BE2C (cell line): ENCODE measurements at places on chromosomes 7 and 10.

- DNase-seq = no peak
Observed at GRCh38 chr10:131571346-131571745, 259.8 kb upstream of the TCERG1L start.

GRCh38 chr10:3477683-3478082, 305.1 kb upstream of the PITRM1 start:
- DNase-seq = no peak

DNA sequence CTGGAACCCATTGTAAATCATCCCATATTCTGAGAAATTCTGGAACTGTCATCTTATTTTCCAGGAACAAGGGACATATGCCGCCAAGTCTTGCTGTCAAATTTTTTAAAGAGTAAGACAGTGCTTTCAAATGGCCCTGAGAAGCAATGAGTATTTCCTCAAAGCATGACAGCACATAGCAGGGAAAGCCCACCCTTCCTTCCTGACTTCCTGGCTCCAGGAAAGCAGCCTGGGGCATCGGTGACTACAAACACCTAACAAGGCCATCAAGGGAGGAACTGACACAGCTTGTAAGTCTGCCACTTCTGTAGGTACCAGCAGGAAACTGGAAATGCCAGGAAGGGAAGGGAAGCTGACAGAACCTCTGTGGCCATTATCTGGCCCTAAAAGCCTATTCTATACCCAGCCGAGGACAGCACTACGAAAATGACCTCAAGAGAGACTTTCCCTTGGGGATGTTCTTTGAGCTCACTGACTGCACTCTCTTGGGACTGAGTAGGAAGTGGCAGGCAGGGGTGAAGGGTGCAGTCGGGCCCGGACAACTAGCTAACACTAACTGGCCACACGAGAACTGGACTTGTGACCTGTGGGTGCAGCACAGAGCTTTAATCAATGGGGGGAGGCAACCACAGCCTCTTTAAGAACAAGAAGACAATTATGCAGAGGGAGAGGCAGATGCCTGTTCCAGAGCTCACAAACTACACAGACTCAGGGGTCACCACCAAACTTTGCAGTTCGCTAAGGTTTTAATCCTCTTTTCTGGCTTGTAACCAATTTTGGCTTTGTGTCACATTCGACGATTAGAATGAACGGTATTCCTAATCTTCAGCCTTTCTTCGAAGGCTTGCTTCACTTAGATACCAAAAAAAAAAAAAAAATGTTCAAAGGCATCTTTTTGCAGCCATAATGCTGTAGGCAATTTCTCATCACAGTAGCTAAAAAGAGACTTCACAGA, 52.0 kb downstream of the GRB10 start:
- no peak for DNase-seq

GRCh38 chr7:67823345-67823744, 826.7 kb downstream of the TYW1 start:
- peak; percentile 58 for DNase-seq

DNA sequence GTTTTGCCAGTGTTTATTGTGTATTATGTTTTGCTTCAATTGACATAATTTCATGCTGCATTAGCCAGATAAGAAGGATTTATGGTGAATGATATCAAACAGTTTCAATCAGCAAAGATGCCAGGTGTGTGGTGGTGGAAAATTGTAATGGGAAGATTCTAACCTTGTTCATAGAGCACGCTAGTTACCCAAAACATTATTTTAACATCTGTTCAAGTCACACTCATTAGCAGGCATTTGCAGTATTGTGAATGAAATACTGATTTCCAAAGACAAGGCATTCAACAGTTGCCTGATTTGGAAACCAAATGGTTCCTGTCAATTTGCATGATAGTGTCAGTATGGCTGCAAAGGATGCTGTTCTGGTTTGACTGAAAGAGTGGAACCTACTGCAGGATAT, 129.7 kb downstream of the EPC1 start:
- DNase-seq = no peak

GRCh38 chr7:97107192-97107800, 10.2 kb upstream of the SDHAF3 start:
- DNase-seq = no peak

GRCh38 chr10:74425456-74426001, 274.5 kb downstream of the ADK start:
- no peak for DNase-seq

DNA sequence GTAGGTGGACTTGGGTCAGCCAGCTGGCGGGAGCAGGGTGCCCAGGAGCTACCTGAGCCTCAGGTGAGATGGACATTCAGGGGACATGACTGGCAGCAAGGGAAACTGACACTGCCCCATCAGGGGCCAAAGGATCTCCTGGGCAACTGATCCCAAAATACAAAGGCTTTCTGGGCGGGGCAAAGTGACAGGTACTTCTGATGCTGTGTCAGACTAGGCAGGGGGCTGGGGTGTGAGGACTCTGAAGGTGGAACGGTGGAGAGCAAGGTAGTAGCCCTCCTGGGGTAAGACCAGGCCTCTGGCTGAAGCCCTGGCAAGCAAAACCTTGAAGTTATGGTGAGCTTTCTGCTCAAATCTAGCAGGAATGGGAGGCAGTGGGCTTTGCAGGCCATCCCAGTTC, 4.4 kb downstream of the OPN4 start:
- DNase-seq = no peak

DNA sequence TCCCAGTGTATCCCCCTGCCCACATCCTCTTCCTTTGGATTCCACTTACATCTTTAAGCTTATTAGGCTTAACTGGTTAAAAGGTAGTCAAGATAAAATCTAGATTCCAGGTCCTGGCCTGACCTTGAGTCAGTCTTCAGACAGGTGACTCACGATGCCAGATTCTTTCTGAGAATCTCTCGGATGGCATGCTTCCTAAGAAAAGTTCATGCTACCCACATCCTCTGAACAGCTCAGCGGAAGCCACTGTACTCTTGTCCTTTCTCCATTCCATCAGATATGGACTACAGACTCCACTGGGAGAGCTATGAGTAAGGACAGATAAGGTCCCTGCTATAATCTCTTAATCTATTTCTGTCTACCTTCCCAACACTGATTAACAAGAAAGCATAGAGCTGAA, 43.4 kb downstream of the DNMBP start:
- no peak for DNase-seq

DNA sequence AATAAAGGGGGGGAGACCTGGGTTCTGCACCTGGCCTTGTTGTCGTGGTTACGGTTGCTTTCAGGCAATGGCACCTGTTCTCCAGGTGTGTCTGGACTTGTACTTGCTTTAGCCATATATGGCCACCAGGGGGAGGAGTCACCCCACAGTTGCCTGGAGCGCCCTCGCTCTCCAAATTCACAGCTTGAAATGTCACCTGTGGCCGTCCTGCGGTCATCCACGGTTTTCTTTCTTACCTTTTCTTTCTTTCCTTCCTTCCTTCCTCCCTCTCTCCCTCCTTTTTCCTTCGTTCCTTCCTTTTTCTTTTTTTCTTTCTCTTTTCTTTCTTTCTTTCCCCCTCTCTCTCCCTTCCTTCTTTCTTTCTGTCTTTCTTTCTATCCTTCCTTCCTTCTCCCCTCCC, 157.2 kb upstream of the ZNF92 start:
- DNase-seq = peak; percentile 66

DNA sequence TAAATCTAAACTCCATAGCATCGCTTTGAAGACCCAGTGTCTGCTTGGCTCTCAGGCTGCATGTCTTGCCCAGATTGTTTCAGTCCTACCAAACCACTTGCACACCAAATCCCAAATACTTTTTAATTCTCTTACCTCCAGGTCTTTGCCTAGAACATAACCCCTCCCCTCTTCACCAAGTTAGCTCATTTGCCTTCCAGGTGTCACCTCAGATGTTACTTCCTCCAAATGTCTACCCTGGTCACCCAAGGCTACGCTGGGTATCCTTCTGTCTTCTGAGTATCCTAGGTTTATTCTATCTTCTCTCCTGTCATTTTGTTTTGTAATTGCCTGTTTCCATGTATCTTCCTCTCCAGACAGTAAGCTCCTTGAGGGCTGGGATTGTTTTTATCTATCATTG, 11.1 kb downstream of the SLC25A28 start:
- DNase-seq = no peak

DNA sequence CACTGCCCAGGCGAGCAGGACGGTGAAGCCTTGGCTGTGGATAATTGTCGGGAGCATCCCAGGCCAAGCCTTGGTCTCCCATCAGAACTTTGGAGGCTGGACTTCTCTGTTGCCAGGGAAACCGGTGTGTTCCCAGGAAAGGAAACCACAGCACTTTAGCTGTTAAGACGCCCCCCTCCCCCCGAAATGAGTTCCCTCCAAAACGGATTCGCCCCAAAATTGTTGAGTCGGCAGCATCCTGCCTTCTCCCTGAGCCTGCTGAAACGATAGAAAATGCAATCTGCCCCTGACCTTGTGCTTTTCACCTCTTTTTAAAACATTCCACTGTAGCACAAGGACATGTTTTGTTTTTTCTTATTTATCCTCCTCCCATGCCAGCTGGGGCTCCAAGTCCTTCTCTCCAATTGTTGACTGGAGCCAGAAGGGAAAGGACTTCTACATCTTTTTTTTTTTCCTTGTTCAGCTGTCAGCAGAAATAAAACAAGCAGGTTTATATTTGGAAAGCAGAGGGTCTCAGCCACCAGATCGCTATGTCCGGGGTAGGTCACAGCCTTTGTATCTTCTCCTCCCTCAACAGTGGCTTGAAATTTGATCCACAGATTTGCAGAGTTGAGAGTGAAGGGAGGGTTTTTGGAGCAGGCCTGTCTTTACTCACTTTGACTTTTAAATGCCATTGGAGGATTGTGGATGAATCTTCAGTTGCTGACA, 116.5 kb downstream of the ZMIZ1 start:
- no peak for DNase-seq

GRCh38 chr10:34380856-34381255, 434.2 kb downstream of the PARD3 start:
- no peak for DNase-seq

GRCh38 chr7:145543242-145543641, 573.4 kb upstream of the CNTNAP2 start:
- no peak for DNase-seq
